ENCODE measurements at places on chromosomes 11 and 22.

DNA sequence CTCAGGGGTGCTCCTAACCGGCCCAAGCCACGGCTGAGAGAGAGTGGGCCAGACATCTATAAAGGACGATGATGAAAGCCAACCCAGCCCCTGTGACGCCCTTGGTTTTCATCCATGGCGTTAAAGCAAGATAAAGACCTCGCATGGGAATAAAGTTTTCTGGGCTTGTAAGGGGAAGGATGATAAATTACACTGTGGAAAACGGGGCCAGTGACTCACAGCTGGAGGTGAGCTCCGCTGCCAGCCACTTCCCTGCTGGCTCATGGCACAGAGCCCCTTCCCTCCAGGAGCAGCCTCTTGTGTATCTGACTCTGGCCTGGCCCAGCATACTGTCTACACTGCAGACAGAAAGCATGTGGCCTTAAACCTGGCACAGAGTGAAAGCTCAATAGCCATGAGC, 503.2 kb upstream of the B3GAT1 start:
- no peak for DNase-seq

GRCh38 chr11:48210052-48210451, 6.6 kb upstream of the OR4B1 start:
- no peak for DNase-seq

DNA sequence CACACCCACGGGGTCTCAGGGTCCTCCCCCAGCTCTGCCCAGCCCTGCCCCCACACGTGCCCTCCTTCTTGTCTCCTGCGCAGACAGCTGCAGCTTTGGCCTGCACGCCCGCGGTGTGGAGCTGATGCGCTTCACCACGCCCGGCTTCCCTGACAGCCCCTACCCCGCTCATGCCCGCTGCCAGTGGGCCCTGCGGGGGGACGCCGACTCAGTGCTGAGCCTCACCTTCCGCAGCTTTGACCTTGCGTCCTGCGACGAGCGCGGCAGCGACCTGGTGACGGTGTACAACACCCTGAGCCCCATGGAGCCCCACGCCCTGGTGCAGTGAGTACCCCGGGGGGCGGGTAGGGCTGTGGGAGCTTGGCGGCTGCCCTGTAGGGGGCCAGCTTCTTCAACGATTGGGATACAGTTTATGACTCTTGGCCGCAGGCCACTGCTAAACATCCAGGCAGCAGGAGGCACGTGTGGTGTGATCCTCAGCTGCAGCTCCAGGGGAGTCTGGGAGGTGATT, 30.8 kb downstream of the ST14 start:
- DNase-seq: no peak

- DNase-seq: no peak
These were observed 45.7 kb downstream of the TXN2 start for GRCh38 chr22:36435516-36436415.

- DNase-seq: no peak
These were observed 56.1 kb downstream of the ARHGEF12 start for GRCh38 chr11:120392314-120392713.

- no peak for DNase-seq
These were observed 1.8 kb upstream of the MUC6 start for GRCh38 chr11:1038361-1038760.

DNA sequence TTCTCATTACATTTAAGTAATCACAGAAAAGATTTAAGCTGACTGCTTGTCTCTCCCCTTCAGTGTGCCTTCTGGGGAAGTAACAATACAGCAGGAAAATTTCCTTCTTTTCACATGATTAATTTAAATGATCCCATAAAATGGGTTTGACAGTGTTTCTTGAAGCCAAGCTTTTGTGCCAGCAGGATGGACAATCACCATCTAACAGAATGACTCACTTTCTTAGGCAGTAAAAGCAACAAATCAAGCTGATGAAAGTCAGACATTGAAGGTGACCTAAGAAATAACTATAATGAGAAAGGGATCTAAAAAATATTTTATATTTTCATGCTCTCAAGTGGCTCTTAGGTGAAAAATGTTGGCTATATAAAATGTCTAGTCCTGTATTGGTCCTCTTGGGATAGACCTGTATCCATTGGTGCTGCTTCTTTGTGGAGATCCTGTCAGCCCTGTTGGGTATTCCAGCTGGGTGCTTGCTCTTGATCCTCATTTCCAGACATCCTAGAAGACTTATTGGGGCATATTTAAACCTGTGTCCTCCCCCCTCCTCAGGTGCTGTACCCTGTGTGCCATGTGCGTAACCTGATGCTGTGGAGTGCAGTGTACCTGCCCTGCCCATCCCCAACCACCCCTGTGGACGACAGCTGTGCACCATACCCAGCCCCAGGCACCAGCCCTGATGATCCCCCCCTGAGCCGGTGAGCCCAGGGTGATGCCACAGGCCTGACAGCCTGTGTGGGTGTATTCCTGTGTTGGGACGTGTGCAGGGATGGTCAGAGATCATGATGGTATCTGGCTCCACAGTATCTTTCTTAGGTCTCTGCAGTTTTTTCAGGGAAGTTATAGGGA, 62.7 kb upstream of the HORMAD2 start:
- DNase-seq: no peak

GRCh38 chr11:125214601-125215565, 50.3 kb downstream of the PKNOX2 start:
- DNase-seq: peak; percentile 65

DNA sequence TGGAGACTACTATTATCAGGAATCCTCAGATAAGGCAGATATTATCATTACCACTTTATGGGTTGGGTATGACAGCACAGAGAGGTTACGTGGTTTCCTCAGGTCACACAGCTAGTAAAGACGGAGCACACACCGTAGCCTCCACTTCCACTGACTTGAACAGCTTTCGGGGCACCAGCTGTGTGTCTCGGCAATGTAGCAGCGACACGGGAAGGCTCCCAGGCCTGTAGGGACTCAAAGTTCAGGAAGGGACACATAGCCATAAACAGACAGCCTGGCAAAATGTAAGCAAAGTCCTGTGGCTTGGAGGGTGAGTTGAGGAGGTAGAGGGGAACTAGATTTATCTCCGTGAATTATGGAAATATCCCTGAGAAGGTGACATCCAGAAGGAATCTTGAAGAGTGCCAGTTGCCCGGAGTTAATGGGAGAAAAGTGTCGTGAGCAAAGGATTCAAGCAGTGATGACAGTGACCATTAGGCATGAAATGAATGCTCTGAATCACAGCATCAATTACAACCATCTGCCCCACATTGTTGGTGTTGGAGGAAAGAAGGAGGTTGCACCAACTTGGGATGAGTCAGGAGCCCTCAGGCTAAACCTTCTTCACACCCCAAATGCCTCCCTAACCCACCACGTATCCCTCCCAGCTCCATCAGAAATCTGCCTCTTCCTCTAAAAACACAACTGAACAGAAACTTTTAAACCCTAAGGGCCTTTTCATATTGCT, 106.7 kb upstream of the ASPHD2 start:
- DNase-seq: no peak

GRCh38 chr22:30423301-30423958, 2.1 kb upstream of the MTFP1 start:
- DNase-seq: peak; percentile 96

GRCh38 chr11:102427068-102427467, 25.5 kb downstream of the TMEM123 start:
- no peak for DNase-seq

DNA sequence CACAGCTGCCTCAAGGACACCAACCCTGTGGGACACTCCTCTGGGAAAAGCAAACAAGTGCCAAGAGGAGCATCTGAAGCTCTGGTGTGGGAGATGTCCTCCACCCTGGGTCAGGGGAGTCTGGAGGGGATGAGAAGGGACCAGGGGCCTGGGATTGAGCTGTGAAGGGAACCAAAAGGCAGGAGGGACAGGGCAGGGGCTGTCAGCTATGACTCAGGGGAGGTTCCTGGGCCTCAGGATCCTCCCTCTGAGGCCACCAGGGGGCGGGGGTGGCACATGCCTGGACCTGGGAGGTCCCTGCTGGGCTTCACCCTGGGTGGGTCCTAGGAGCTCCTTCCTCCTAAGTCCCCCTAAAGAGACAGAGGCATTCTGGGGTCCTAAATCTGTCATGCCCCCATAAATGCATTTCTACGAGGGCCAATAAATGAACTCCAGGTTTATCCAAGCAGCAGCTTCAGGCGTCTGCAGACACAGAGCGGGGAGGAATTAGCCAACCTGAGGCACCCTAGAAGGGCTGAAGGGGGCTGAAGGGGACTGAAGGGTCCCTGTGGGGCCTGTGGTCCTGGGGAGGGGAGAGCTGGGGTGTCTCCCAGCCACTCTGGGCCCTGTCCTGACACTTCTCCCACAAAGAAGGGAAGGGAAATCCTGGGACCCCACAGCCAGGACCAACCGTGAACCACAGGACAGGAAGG, 31.9 kb upstream of the IGLL5 start:
- no peak for DNase-seq

DNA sequence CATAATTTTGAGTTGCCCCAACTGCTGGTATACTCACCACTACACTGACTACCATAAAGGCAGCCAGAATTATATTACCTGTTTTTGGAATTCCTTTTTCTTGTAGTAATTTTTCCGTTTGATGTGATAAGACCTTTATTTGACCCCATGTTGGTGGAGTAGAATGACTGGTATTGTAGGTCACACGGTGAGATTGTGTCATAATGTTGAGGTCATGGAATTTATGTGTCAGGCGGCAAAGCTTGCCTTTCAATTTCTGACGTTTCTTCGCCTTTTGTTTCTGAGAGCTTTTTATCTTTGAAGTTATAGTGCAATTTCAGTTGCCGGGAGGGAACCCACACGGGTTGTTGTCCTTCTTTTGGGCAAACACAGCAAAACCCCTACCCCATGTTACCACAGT, 13.0 kb downstream of the OR52K1 start:
- no peak for DNase-seq

DNA sequence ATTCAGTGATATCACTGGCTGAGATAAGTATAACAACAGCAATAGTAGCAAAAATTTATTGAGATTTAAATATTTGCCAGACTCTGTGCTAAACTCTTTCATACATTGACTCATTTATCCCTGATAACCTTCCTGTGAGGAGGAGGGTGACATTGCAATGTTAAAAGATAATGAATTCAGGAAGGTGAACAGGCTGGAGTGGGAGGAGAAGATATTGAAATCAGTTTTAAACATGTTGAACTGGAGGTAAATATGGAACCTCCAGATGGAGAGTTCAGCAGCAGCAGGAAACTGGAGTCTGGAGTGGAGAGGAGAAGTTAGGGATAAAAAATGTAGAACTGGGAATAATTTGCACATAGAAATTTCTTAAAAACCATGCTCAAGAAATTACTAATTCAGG, 142.0 kb upstream of the FAT3 start:
- DNase-seq: no peak

- DNase-seq: no peak
These were observed 16.4 kb downstream of the USP2 start for GRCh38 chr11:119365071-119365591.

- no peak for DNase-seq
These were observed 52.8 kb downstream of the SERGEF start for GRCh38 chr11:17960091-17960490.

DNA sequence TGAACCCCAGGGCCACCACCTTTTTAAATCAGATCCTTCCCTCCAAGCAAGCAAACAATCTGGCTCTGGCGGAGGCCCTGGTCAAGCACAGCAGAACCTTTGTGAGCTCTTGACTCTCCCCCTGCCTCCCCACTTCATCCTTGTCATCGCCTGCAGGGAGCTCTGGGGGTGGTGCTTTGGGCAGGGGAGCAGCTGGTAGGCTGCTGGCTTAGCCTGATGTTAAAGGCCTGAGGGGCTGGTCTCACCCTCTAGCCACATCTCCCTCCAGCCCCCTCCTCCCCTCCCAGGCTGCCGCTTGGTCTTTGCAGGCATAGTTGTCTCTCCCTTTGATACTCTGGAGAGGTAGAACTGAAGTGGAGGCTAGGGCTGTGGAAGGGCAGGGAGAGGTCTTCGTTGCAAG, 50.9 kb downstream of the THAP12 start:
- no peak for DNase-seq

DNA sequence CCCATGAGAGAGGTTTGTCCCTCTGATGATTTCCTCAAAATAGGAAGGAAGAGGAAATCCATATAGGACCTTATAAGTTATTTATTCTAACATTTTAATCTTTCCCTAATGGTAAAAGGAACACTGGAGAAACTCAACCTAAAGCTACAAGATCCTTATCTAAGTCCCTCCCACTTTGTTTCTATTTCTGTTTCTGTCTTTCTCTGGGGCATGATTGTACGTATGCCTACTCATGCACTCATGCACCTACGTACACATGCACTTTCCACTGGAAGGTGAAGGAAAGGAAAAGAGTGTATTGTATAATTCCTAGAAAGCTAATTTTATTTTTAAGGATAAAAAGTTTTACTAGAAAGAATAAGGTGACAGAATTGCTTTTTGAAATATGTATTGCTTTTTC, 125.0 kb downstream of the RAB38 start:
- no peak for DNase-seq

GRCh38 chr11:117197516-117198456, 1.4 kb upstream of the TAGLN start:
- DNase-seq: peak; percentile 47

DNA sequence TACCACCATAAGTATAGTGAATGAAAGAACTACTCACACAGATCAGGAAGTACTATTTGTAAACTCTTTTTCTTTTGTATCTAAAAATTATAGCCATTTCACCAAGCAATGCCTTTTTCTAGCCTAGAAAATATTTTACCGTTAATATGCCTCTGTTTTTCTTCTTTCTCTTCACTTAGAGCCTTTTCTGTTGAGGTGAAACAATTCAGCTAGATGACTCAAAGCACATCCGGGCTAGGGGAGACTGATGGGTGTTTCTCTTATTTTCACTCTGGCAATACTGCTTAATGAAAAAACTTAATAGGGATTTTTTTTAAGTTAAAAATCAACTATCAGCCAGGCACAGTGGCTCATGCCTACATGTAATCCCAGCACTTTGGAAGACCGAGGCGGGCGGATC, 93.3 kb downstream of the SGSM3 start:
- DNase-seq: no peak

GRCh38 chr11:76604081-76604625, 66.4 kb downstream of the LRRC32 start:
- no peak for DNase-seq

DNA sequence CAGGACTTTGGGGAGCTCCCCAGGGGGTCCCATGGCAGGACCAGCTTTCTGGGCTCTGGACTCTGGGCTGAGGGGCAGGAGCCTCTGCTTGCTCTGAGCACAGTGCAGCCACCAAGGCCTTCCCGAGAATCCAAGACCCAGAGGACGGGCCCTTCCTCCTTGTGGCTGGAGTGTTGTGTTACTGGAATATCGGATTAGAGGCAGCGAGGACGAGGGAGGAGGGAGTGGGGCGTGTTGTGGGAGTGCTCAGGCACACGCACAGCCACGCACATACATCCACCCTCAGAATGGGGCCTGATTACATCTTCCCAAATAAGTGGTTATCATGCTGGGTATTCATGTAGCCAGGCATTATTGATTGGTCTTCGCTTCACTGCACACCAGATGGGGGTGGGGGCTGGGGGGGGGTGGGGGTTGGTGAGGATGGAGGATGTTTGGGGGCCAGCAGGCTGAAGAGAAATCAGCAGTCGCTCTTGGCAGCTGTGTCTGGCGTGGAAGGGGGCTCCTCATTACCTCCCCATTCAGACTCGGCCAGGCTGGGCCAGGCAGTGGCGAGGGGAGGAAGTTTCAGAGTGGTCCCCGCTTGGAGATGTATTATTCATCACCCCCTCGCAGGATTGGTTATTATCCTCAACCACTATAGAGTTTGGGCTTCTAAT, 120.9 kb downstream of the ST3GAL4 start:
- DNase-seq: no peak

GRCh38 chr11:12433571-12434324, 56.4 kb downstream of the PARVA start:
- no peak for DNase-seq

All from right kidney (tissue), 9 donors.